Activated CD4-positive, alpha-beta T cell treated with anti-CD3 and anti-CD28 coated beads, Interleukin-2, amount 10 ng/mL, durations not matched to agents 7 days and 5 days (primary cell): ENCODE measurements at places on chromosomes 1 and 21.

GRCh38 chr21:46605767-46606426 is 1.0 kb upstream of the S100B start:
- peaks cover 2% of the 10 kb centered on the region for H3K36me3 ChIP-seq
- peak; percentile 74 for DNase-seq
- H3K4me1 ChIP-seq, result peaks cover 32% of the 10 kb centered on the region
- no peaks in the 10 kb centered on the region for H3K27me3 ChIP-seq

DNA sequence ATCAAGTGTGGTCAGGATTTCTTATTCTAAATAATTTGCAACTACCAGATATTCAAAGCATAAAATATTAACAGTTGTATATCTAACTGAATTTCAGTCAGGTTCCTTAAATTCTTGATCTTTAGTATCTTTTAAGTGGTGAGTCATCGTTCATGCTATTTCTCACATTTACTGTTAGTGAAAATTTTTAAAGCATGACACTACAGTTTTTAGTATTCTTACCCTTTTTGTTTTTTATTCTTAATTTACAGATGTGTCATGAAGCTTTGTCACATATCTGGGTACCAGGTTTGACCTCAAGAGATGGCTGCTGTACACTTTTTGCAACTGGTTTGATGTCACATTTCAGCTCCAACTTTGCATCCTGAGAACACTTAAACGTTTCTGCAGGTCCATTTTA is 12.7 kb downstream of the AKIRIN1 start:
- peaks cover 69% of the 10 kb centered on the region for H3K36me3 ChIP-seq
- H3K4me1 ChIP-seq, result peaks cover 31% of the 10 kb centered on the region
- no peak overlapping the region for H3K4me3 ChIP-seq

- no peak overlapping the region for H3K4me3 ChIP-seq
- H3K27me3 ChIP-seq, result no peaks in the 10 kb centered on the region
- no peaks in the 10 kb centered on the region for H3K4me1 ChIP-seq
- no peak for DNase-seq
These were observed 272.3 kb downstream of the NEGR1 start for GRCh38 chr1:72010094-72010431.

- H3K4me3 ChIP-seq, result no peak overlapping the region
- H3K27me3 ChIP-seq, result peaks cover 18% of the 10 kb centered on the region
These were observed 75.5 kb downstream of the SERINC2 start for GRCh38 chr1:31488528-31488927.

- no peaks in the 10 kb centered on the region for H3K27me3 ChIP-seq
- H3K4me1 ChIP-seq, result peaks cover 2% of the 10 kb centered on the region
- H3K27ac ChIP-seq, result no peak overlapping the region
- peaks cover 21% of the 10 kb centered on the region for H3K36me3 ChIP-seq
- no peak overlapping the region for H3K4me3 ChIP-seq
- DNase-seq, result no peak
These were observed 20.5 kb downstream of the IQGAP3 start for GRCh38 chr1:156551869-156552268.

- peak overlapping the region; percentile 86 for H3K27ac ChIP-seq
- H3K4me3 ChIP-seq, result peak overlapping the region; percentile 12
- peaks cover 29% of the 10 kb centered on the region for H3K4me1 ChIP-seq
- H3K27me3 ChIP-seq, result no peaks in the 10 kb centered on the region
These were observed 42.8 kb upstream of the IL12RB2 start for GRCh38 chr1:67264899-67265298.

DNA sequence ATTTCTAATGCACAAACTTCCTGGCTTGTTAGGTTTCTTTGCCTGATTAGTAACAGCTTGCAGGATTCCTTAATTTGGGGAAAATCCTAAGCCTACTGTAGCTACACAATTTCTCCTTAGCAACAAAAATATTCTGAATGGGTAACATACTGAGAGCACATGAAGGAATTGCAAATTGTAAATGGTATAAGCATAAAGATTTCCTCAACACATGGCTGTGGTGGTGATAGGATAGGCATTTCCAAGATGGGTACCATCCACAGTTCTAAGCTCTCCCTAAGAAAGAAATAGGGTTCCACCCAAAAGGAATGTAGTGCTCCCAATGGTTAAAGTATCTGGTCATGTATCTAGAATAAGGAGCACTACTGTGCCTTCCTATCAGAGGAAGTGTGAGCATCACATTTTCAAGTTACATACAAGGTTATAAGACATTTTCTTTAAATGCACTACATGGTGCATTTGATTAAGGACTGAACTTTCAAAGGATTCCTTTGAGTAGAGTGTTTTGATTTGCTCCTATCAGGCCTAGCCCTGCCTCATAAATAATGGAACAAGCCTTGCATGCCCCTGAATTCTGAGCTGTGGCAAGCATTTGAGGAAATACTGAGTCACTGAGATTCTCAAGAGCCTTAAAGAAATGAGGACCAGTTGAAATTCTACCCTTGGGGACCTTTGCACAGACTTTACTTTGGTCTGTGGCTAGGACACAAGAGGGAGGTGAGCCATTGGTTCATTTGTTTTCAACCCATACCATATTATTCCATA is 286.4 kb downstream of the PTBP2 start:
- no peak overlapping the region for H3K27ac ChIP-seq
- H3K27me3 ChIP-seq, result peaks cover 2% of the 10 kb centered on the region
- no peaks in the 10 kb centered on the region for H3K4me1 ChIP-seq
- no peak overlapping the region for H3K4me3 ChIP-seq
- H3K36me3 ChIP-seq, result no peaks in the 10 kb centered on the region

GRCh38 chr1:220135755-220136154 is 41.8 kb downstream of the IARS2 start:
- H3K27ac ChIP-seq, result no peak overlapping the region
- H3K4me3 ChIP-seq, result no peak overlapping the region
- H3K27me3 ChIP-seq, result no peaks in the 10 kb centered on the region
- peaks cover 14% of the 10 kb centered on the region for H3K4me1 ChIP-seq
- no peak for DNase-seq
